NCI-H510A (cell line): ENCODE measurements at places on chromosomes 2 and 18.

DNA sequence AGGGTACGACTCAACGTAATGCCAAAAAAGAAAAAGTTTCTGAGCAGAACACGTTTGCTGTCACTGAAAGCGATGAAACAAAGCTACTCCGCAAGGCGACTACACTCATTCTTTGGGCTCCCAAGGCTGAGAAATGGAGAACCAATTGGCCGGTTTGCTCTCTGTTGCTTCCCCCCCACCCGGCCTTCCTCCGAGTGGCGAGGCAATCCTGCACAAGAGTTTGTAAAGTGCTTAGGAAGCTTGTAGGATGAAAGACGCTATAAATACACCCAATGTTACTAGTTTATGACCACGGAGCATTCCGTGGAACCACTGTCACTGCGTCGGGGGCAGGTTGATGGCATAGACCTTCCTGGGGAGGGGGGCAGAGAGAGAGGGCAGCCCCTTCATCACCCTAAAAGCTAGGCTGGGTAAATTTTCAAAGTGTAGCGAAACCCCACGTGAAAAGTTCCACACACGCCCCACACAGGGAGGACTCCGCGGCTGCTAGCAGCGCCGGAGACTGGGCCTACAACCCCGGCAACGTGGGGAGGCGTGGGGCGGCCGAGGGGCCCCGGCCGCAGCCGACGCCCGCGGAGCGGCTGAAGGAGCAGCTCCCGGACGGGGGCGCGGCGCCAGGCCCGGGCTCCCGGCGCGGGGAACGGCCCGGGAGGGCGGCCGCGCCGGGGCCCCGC is 915 bp downstream of the CUL3 start:
- DNase-seq: no peak

GRCh38 chr2:59560769-59561168 is 992.7 kb downstream of the BCL11A start:
- no peak for DNase-seq

DNA sequence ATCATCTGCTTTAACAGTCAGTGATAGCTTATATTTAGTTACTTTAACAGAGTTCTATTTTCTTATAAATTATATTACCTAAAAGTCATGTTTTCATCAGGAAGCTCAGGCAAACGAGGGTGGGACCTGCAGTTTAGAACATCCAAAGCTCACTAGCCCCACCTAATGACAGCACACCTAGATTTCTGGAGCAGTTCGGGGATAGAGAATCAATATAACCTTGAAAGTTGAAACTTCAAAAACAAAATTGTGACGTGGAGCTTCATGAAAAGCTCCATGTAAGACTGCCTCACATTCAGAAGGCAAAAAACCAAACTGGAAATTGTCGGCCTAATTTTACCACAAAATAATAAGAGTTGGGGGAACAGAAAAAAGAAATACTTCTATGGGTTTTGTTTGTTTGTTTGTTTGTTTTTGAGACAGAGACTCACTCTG is 185.9 kb upstream of the CCDC150 start:
- no peak for DNase-seq

GRCh38 chr18:30889519-30890301 is 152.8 kb downstream of the DSC3 start:
- DNase-seq: peak; percentile 46

GRCh38 chr2:174763780-174764179 is 492 bp downstream of the CHRNA1 start:
- no peak for DNase-seq

DNA sequence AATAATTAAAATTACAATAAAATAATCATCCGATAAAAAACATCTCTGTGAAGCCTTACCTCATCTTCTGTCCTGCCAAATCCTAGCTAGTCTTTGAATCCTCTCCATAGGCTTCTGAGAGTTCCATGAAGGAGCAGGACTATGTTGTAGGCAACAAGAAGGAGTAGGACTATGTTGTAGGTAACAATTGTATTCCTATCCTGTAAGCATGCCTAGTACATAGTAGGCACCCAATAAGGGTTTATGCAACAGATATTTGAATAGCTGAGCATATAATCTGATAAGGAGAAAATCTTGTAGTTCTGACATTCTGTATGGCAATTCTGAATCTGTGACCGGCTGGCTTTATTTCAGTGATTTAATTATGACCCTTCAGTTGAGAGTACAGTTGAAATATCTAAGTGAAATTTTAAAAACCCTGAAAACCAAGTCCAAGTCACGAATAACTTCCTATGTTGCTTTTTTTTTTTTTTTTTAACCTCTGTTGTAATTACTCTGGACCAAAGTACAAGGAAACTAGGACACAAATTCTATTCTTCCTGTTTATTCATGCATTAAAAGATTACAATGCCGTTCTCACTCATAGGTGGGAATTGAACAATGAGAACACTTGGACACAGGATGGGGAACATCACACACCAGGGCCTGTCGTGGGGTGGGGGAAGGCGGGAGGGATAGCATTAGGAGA is 27.8 kb downstream of the VWA3B start:
- no peak for DNase-seq

DNA sequence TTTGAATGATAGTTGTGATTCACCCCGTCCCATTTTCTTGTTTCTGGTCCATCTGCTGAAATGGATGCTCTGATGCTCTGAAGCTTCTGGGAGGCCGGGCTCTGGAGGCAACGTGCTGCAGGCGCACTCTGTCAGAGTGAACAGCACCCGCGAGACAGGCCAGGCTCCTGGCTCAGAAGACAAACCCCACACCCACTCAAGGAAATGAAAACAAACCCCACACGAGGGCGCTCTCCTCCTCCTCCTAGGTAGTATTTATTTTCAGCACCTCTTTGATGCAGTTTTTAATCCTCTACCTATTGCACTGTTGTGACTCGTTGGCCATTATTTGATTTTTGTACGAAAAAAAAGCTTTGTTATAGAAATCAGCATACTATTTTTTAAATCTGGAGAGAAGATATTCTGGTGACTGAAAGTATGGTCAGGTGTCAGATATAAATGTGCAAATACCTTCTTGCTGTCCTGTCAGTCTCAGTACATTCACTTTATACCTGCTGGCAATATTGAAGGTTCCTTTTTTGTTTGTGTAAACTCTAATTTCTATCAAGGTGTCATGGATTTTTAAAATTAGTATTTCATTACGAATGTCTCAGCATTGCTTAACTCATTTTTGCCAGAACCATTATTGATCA is 10.3 kb upstream of the CHST10 start:
- no peak for DNase-seq

GRCh38 chr2:241933179-241933911 is 63.8 kb downstream of the RTP5 start:
- DNase-seq: no peak

GRCh38 chr2:122251158-122251557 is 495.7 kb downstream of the TSN start:
- no peak for DNase-seq

- no peak for DNase-seq
Measured at GRCh38 chr2:163662141-163662780, 73.5 kb downstream of the FIGN start.

DNA sequence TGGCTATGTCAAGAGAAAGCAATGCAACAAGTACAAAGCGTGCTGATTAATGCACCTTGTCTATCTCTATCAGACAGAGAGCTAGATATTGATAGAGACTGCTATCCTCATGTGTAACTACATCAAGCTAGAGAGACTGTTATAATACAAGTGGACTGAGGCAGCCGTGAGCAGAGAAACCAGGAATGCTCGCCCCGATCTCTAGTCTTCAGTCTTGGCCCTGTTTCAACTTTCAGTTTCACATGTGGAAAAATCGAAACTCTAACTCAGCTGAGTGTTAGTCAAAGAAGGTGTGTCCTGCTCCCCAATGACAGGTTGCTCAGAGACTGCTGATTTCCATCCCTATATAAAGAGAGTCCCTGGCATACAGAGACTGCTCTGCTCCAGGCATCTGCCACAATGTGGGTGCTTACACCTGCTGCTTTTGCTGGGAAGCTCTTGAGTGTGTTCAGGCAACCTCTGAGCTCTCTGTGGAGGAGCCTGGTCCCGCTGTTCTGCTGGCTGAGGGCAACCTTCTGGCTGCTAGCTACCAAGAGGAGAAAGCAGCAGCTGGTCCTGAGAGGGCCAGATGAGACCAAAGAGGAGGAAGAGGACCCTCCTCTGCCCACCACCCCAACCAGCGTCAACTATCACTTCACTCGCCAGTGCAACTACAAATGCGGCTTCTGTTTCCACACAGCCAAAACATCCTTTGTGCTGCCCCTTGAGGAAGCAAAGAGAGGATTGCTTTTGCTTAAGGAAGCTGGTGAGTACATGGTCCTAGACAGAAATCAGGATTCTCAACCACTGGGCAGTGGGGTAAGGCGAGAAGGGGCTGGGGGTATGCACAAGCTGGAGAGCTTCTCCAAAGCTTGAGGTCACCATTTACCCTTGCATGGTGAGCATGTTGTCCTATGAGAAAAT is at the start of gene RSAD2:
Gene RSAD2, plus strand, starts transcription at position 376 of the 903 bp plus-strand sequence. Its CDS starts 24 bp downstream, at position 400.
- DNase-seq: peak; percentile 37

DNA sequence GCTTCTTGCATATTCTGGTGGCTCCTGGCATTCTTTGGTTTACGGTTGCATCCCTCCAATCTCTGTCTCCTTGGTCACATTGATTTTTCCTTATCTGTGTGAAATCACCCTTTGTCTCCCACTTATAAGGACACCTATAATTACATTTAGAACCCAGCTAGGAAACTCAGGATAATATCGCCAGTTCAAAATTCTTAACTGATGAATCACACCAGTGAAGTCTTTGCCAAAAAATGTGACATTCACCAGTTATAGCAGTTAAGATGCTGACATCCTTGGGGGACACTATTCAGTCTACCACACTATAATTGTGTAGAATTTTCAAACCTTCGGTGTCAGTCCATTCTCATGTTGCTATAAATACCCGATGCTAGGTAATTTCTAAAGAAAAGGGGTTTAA is 320.2 kb downstream of the TMX3 start:
- DNase-seq: no peak

GRCh38 chr18:22417496-22418188 is at the start of gene CTAGE1:
TSS of gene CTAGE1 (minus strand) at chr18:22417915. CDS start at chr18:22417811, 104 bp downstream.
- no peak for DNase-seq
